ENCODE measurements at places on chromosomes 2 and 18.

DNA sequence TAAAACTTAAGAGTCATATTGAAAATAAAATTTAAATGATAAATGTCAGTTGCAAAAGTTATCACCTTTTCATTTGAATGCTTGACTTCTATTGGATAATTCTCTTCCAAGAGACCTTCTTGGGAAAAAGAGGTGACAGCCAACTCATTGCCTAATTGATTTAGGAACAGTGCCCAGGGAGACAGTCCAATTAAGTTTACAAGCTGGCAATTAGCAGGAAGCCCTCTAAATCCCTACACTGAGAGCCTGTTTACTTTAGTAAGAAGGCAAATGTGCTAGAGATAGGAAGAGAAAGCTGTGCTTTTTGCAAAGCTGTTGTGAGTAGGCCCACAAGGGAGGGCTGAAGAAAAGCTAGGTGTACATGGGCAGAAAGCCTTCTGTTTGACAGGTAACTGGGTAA lies 189.1 kb downstream of the WDPCP start:
- DNase-seq: no peak

- no peak for DNase-seq
Observed at GRCh38 chr18:57134618-57135135, 12.2 kb upstream of the BOD1L2 start.

DNA sequence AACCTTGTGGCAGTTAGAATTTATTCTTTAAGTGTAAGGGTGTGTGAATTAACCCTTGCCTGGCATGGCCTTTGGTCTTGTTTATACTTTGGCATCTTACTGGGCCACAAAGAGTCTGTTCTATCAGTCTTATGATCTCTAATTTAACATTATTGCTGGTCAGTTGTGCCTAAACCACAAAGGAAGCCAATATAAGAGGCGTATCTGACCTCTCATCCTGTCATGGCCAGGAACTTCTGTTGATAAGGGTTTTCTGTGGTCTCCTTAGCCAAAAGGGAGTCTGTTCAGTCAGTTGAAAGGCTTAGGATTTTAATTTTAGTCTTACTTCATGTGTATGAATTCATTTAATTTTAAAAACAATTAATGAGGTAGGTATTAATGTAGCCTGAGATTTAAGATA lies 127.2 kb downstream of the LRRTM4 start:
- DNase-seq: no peak

DNA sequence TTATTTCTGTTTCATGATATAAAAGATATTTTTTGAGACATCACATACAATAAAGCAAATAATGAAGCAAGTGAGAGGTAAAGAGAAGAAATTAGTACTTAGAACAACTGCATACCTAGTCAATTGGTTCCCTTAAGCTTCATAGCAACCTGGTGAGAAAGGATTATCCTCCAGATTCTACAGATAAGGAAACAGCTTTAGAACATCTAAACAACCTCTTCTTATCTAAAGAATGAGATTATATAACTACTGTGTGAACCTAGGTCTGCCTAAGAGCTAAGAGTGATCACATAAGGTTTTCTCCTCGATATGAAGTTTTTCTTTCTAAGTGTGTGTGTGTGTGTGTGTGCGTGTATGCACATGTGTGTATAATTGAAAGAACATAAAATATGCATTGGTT lies 265.1 kb downstream of the NOL4 start:
- DNase-seq: no peak

DNA sequence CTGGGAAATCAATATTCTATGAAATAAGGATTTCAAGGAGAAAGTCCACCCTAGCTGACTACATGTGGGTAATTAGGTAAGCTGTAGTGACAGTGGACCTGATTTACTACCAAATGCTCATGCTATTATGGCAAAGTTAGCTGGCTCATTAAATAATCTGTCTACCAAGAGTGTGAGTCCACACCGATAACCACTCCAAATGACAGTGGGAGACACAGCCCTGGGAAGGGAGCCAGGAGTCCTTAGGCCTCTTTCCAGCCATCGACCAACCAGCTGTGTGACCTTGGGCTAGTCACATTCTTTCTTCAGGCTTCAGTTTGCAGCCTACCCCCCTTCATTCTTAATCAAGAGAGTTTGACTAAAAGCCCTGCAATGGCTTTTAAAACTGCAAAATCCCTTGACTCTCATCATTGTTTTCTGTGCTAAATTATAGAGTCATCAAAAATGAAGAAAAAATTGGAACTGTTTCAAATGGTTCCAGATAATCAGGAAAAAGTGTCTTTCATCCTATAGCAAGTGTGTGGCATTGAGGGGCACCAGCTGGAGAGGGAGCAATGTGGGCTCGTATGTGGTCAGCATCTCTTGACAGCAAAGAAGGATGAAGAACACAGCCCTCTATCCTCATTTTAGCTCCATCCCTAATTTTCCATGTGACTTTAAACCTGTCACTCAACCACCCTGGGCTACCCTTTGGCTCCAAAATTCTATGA lies 45.6 kb upstream of the SLC14A2 start:
- DNase-seq: no peak

DNA sequence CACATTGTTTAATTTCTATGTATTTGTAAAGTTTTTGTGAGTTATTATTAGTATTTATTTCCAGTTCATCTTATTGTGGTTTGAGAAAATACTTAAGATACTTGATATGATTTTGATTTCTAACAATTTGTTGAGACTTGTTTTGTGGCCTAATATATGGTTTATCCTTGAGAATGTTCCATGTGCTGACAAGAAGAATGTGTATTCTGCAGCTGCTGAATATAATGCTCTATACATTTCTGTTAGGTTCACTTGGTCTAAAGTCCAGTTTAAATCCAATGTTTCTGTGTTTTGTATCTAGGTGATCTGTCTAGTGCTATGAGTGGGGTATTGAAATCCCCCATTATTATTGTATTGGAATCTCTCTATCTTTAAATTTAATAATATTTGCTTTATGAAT lies 201.3 kb downstream of the FSIP2 start:
- DNase-seq: no peak

GRCh38 chr2:160434254-160434948 lies 59.2 kb downstream of the RBMS1 start:
- no peak for DNase-seq

DNA sequence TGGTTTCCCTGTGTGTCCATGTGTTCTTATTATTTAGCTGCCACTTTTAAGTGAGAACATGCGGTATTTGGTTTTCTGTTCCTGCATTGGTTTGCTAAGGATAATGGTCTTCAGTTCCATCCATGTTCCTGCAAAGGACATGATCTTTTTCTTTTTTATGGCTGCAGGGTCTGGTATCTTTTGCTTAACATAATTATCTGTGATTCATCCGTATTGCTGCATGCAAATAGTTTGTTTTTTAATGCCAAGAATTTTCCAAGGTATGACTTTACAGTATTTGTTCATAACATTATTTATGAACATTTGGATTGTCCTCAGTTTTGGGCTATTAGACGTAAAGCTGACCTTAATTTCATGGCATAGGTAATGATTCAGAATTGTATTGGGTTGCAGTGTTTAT lies 17.8 kb downstream of the GIGYF2 start:
- no peak for DNase-seq

GRCh38 chr18:23220355-23220754 lies 85.1 kb downstream of the CABLES1 start:
- DNase-seq: no peak

DNA sequence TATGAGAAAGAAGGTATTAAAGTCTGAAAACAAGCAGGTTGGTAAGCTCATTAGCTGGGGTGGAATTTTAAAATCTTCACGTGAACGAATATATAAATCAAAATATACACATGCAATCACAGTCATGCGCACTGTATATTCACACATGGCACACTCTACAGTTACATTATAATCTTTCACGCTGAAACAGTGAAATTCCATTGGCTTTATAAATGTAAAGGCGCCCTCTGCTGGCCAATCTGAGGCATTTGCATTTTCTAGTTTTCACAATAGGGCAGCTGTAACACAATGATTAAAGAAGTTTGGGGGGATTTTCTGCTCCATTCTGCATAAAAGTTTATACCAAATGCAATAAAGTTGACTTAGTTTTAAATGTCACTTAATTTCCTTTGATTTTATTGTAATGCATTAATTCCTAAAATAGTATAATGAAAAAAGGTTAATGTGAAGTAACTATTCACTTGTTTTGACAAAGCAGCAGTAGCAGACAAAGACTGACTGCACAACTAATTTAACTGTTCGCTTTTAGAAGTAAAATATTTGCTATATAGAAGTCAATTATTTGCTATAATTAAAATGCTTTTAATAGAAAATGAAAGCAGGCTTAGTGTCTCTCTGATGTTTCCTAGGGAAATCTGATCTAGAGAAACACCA lies 17.2 kb downstream of the IFIH1 start:
- peak; percentile 46 for DNase-seq

GRCh38 chr2:197556456-197556855 lies 40.6 kb downstream of the MOB4 start:
- DNase-seq: no peak

GRCh38 chr2:149597668-149598326 lies 10.2 kb upstream of the MMADHC start:
- DNase-seq: peak; percentile 80

GRCh38 chr2:187986390-187987105 lies 305.1 kb upstream of the GULP1 start:
- no peak for DNase-seq

DNA sequence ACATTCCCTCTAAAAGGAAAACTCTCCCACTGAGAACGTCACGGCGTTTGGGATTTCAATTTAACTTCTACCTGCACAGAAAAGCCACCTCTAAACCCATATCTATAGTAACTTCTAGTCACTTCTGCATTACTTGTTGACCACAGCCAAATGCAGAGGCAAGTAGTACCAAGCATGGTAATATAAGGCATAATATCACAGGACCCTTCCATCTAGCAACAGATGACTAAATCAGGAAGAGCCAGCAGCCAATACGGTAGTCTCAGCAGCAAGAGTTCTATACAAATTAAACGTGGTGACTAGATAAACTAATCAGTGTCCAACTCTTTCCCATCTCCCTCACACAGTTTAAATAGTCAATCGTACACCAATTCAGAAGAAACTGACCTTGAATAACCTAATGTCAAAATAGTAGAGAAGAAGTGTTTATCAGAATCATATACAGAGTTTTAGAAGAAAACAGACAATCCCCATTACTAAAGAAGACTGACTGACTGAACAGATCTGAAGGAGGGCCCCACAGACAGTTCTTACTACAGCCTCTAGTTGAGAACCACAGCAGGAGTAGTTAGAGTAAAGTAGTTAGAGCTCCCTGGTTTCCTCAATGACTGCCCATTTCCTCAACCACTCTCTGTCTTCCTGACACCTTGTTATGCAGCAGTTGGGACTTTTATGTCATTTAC lies 30.0 kb downstream of the MEMO1 start:
- DNase-seq: peak; percentile 26

DNA sequence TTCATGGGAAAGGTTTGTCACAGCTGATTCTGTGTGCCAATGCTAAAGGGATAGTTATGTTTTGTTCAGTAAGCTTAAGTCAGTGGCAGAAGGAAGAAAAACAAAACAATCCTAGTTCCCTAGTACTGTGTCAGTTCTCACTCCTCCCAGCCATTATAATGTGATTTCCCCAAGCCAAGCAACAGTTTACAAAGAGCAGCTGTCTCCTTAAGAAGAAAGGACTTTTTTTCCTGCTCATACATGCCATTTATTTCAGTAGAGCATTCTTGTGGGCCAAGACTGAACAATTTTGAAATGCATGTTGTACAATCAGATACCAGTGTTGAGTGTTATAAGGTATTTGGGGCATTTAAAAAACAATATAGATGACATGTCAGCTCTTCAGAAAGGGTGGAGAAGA lies 52.1 kb downstream of the NEMP2 start:
- DNase-seq: no peak

DNA sequence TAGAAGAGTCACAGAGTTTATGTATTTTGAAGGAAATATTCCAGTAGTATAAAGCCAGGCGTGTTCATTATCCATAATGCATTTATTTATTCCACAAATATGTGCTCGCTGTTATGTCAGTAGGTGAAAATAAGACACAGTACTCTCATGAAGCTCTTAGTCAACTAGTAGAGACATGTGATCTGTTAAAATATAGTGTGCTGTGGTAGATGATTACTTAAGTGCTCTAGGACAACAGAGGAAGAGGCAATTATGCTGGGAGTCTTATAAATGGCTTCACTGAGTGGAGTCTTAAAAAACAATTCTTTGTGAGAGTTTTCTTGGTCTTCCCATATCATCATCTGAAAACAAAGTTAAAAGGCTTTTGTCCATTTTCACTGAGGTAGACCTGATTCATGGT lies 457.3 kb downstream of the XIRP2 start:
- DNase-seq: no peak

DNA sequence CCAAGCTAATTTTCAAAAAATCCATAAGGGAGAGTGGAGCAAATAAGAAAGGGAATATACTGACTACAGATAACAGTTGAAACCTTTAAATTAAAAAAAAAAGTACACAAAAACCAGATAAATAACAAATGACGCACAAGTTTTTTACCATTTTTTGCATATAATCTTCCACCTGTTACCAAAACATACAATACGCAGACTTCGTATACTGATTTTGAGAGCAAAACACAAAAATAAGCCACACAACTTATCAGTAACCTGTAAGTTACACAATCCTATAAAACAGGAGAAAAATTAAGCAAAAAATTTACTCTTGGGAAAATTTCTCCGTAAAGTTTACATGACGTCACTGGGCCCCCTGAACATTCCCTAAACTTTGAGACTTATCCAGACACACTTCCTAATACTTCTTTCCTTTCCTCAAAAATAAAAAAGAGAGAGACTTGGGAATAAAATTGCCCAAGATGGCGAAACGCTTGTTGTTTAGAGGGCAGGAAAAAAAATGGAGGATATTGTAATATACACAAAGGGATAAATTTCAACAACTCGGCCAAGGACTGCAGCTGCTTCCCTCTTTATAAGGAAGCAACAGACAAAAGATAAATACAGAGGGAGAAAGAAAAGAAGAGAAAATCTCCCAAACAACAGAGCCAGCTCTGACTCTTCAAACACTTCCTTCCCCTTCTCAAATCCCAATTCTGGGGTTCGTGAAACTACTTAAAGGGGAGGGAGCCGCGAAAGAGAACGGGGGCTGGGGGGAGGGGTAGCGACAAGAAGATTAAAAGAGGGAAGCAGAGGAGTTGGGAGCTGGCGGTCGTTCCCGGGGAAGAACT lies 1.6 kb downstream of the BAZ2B start:
- DNase-seq: peak; percentile 11

DNA sequence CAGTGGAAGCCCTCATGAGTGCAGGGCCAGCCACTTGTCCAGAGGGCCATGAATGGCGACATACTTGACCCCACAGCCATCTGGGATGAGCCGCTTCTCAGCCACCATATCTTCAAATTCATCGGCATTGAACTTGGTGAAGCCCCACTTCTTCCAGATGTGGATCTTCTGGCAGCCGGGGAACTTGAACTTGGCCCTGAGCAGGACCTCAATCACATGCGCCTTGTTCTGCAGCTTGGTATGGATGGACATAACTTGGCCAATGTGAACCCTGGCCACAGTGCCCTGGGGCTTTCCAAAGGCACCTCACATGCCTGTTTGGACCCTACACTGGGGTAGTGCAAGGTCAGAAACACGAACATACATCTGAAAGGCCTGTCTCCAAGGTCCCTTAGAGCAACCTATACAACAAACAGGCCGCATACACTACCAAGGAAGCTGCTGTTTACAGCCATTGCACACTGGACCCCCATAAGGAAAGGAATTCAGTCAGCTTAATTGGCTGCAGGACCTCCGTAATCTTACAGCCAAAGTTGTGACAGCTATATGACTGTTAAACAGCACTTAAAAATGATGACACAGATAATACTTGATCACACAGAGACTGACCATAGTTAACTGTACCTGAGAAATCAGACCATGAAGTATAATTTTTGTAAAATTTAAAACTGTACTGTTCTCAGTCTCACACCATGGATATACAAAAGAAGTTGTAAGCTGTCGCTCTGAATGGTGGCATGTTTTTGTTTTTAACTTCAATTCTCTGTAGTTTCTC lies 53.8 kb downstream of the USP34 start:
- no peak for DNase-seq

Data from CD4-positive, alpha-beta T cell treated with Interferon alpha-2 for 1 hour (primary cell).